ENCODE measurements at places on chromosomes 6 and 20.
A peak's percentile ranks its signal among the peaks of the same experiment; 100 is the strongest.

GRCh38 chr20:61128701-61129269, 123.3 kb upstream of the CDH4 start:
- DNase-seq, result no peak

GRCh38 chr6:85425997-85426396, 23.9 kb upstream of the NT5E start:
- DNase-seq, result no peak

DNA sequence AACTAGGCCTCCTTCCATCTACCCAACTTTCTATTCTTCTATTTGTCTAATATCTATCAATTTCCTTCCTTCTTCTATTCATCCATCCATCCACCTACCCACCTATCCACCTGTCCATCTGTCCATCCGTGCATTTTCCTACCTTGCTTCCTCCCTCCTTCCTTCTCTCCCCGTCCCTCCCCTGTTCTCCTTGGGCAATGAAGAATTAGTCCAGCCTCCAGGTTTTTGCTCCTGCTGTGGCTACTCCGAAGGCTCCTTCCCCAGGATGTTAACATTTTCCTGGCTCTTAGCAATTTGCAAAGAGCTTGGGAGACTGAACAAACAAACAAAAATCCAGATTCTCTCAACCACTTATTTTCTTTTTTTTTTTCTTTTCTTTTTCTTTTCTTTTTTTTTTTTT, 81.6 kb downstream of the KCNB1 start:
- DNase-seq, result no peak

GRCh38 chr20:14688005-14688404, 350.6 kb upstream of the FLRT3 start:
- DNase-seq, result no peak

- DNase-seq, result no peak
These were observed 117.0 kb downstream of the EPB41L2 start for GRCh38 chr6:130946076-130946475.

DNA sequence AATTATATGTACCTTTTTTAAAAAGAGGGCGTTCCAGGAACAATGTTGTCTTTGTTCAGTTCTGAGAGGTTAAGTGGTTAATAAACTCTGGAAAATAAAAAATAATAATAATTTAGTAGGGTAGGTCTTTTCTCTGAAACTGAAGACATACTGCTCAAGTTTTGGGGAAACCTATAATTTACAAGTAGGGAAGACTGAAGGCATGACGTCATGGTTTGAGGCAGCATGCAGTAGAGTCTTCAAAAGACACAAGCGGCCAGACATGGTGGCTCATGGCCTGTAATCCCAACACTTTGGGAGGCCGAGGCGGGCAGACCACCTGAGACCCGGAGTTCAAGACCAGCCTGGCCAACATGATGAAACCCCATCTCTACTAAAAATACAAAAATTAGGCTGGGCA, 14.0 kb downstream of the STAU1 start:
- no peak for DNase-seq

DNA sequence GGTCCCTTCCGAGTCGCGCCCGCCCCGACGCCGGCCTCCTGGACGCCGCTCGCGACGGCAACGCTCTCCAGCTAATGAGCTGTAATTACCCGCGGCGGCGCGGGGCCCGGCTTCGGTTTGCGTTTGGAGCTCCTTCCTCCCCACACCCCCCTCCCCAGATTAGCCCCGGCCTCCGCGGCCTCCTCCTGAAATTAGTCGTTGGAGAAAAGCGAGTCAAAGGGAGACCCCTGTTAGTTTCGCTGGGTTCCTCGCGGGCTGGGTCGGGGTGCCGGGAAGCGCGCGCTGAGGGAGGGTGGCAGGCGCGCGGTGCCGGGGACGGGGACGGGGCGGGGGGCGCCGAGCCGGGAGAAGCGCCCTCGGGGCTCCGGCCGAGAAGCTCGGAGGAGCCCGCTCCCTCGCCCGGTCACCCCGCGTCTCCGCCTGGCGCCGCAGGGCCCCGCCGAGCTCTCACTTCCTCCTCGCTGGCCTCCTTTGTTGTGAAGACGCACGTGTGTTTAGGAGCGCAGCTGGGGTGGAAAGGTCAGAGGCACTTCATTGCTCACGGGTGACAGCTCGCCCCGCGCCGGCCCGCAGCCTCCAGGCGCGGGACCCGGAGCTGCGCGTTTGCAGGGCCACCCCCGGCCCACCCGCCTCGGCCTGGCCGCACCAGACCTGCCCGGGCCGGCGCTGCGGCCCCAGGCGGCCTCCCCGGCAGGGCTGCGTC, 4.9 kb downstream of the FOXC1 start:
- no peak for DNase-seq

DNA sequence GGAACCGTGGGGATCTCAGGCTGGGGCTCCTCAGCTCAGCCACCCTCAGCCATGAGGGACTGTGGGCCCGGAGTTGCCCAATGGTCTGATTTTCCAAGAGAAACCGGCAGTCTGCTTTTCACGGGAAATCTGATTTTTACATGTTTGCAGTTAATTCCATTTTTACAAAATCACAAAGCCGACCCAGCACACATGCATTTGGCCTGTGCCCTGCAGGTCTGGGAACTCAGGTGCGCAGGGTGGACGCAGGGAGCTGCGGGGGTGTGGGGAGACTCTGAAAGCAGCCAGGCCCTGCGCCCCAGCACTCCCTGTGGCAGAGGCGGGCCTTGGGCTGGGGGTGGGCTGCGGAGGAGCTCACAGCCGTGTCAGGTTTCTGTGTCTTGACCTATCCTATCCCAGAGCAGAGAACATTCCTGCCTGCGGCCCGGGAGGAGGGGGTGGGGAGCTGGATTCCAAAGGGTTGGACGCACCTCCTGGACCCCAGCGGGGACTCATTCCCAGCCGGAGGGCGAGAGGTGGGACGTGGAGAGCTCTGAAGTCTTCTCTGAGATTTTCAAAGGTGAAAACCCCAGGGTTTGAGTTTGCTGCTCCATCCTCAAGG, 60.6 kb downstream of the ADNP start:
- no peak for DNase-seq

GRCh38 chr6:8172530-8172929, 70.2 kb upstream of the EEF1E1 start:
- no peak for DNase-seq

DNA sequence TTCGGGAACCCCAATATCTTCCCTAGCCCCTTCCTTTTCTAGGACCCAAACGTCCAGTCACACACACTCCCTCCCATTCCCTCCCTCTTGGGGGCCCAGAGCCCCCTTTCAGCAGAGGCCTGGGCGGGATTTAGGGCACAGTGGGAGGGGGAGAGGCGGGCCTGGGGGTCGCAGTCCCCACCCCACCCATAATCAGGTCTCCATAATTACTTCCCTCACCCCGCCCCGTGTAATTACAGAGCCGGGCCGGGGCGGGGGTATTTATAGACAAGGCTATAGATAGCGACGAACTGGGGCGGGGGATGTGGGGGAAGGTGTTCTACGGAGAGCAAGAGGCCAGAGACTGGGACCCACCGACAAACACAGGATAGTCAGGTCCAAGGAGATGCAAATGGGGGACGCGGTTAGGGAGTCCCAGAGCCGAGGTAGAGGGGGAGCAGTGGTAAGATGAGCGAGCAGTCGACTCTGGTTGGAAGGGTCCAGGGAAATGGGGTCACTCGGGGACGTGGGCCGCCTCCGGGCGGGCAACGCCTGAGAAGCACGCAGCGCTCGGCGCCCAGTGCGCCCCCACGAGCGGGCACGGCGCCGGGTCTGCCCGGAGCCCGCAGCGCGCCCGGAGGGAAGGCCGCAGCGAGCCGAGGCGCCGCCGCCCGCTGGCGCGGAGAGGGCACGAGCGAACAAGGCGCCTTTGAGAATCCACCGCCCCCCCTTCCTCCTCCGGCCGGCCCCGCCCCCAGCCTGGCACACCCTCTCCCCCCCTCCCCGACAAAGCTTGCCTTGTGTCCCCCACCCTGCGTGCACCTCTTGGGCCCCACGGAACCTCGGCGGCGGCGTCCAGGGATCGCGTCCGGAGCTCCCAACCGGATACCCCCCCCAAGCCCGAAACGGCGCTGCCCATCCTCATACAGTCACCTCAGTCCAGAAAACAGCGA, 670 bp upstream of the COL11A2 start:
- no peak for DNase-seq

GRCh38 chr6:73606428-73606827, 47.4 kb downstream of the SLC17A5 start:
- DNase-seq, result no peak

- no peak for DNase-seq
These were observed 12.7 kb upstream of the VNN1 start for GRCh38 chr6:132726608-132726975.

- no peak for DNase-seq
These were observed 80.0 kb downstream of the ATRN start for GRCh38 chr20:3550837-3551236.

DNA sequence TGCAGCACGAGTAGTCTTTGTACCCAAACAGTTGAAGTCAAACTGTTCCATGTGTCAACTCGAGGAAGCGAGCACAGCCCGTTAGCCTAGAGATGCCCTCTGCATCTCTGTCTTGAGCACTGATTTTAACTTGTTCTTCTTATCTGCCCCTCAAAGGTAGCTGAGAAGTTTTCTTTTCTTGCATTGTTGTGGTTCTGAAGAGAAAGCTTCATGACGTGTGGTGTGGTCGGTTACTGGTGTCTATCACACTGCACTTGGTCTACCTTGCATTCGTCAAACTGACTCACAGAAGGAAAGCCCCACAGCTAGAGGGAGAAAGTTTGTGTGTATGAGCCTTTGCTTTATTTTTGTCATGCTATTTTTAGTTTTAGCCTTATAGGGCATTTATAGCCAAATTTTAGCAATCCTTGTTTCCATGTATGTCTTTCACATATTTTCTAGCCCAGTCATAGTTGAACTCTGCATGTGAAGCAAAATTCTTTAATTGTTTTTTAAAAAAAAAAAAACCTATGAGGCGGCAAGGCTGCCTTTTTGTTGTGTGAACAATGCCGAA, 115.1 kb downstream of the JAG1 start:
- DNase-seq, result peak; percentile 1

DNA sequence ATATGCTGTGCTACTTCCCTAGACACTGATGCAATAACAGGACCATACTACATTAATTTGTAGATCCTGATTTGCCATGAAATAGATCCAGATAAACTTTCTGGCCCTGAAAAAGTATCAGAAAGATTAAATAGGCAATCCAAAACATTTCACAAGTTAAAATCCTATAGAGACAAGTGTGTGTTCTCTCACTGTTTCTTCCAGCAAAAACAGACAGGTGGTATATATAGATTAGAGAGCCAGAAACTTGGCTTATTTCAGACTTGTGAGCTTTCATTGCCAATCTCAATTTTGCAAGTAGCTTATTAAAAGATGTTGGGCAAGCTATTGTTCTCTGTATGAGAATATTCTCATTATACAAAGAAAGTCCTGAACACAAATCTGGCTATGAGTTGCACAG, 289.1 kb upstream of the MANEA start:
- no peak for DNase-seq

GRCh38 chr6:145891565-145891964, 72.6 kb downstream of the SHPRH start:
- DNase-seq, result no peak

- no peak for DNase-seq
These were observed 302.3 kb downstream of the HIVEP2 start for GRCh38 chr6:142642651-142643050.

- DNase-seq, result no peak
These were observed 25.7 kb downstream of the FOXC1 start for GRCh38 chr6:1635305-1636010.

DNA sequence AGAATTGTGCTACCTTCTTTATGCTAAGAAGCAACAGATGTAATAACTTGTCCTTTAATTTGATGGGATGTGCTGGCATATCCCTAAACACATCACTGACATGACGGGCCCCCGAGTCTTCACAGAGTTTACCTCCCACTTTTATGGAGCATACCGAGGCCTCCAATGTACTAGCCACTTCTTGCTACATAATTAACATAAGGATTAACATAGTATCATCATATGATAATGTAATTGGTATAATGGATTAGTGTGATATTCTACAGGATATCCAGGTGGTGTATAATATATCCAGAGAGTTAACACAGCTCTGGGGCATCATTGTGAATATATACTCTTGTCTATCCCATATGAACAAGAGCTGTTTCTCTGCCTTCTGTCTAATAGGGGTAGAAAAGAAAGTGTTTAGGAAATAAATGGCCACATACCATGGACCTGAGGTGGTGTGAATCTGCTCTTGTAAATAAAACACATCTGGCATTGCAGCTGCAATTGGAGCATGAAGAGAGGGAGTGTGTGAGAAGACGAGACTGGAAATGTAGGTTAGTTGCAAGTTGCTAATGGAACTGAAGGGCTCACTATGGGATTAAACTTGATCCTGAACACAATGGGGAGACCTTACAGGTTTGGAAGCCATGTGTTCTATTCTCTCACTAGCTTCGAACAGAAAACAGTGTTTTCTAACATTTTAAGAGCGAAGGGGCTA, 102.3 kb downstream of the IYD start:
- DNase-seq, result no peak

DNA sequence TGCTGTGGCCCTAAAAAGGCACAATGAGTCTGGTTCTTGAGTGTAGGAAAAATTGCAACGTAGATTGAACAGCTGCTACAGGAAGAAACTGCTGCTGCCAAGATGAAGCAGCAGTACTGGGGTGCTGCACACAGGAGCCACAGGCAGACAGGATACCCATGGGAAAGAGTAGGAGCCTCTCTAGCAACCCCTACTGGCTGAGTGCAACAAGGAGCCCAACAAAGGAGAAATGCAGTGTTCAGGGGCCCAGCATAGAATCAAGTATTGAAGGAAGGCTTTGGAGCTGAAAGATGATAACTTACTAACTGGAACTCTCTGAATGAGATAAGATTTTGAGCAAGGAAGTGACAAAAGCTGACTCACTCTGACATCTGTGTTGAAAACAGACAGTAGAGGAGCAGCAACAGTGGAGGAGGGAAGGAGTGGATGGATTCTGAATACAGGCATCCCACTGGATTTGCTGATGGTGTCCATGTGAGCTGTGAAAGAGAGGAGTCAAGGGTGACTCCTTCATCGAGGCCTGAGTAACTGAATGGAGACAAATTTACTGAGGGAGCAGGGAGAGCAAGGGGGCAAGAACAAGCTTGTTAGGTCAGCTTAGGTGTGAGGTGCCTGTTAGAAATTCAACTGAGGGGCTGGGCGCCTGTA, 534.7 kb upstream of the JARID2 start:
- no peak for DNase-seq

GRCh38 chr6:166179704-166180103, 12.1 kb upstream of the TBXT start:
- DNase-seq, result no peak

- DNase-seq, result no peak
These were observed 23.7 kb downstream of the CST1 start for GRCh38 chr20:23727016-23727415.

DNA sequence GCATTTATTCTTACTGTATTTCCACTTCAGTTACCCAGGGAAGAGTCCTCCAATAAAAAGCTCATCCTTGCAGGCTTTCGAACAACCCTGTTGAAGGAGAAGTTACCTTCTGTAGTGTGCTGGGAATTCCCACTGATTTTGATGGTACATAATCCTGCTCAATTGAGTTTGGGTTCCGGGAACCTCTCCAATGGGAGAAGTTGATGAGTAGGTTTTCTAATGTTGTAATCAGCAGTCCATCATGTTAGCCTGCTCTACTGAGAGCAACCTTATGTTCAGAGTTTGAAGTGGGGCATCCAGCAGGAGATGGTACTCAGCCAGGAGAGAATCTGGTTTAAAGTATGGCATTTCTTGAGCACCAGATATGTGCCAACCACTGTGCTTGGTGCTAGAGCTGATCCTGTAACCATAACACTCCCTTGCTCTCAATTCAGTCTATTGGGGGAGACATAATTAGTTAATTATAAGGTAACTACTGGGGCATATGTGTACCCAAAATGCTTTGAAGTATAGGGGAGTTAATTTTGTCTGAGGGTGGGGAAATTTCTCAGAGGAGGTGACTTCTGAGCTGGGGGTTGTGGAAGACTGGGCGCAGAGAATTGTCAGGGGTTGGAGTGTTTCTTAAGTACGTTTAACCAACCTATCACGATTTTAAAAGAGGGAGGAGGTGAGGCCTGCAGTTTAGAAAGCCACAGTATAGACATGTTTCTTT, 2.1 kb downstream of the TOP1 start:
- no peak for DNase-seq
